ENCODE measurements at places on chromosomes 6 and 20. TPM values are rescaled to one million over a fixed set of nuclear protein-coding genes. Genes with fewer than 3 reads are reported as not detected.

DNA sequence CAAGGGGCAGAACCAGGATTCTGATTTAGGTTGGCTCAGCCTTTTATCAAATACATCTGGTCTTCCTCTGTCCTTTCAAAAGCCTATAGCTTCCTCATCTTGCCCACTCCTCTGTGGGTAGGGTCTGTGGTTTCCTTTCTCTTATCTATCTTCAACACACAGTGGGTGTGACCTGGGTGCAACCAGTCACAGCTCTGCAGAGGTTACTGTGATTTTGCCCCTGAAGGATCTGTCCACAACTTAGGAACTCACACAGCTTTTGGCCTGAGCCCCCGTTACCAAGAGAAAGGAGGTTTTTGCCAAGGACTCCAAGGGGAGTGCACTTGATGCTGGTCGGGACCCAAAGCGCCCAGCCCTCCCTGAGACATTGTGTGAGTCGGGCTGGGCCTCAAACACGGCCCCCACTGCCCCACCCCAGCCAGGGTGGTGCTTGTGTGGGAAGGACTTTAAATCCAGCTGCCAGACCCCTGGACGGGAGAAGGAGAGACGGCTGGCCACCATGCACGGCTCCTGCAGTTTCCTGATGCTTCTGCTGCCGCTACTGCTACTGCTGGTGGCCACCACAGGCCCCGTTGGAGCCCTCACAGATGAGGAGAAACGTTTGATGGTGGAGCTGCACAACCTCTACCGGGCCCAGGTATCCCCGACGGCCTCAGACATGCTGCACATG is at the start of gene PI16:
PI16 (plus strand) TSS at position 477 of the 670 bp plus-strand sequence; CDS start at position 500, 23 bp downstream.
- DNase-seq: no peak

SNX21 gene
- total RNA-seq: 14.1 TPM

CAGE1 gene
- 0.26 TPM for total RNA-seq

DNA sequence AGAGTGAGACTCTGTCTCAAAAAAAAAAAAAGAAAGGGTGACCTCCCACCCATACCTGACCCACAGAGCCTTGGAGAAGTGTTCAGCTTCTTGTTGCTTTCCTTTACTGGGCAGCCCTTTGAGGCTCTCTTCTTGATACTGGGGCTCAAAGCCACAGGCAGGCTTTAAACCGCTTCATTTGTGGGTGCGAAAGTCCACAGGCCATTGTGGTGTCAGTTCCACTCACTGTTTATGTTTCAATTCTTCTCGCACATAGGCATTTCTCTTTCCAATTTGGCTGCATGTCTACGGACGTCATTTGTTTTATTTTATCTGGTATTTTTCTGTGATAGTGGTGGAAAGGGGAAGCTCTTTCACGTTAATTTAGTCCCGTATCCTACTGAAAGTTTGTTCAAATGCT is 34.6 kb downstream of the PPARD start:
- no peak for DNase-seq

DNA sequence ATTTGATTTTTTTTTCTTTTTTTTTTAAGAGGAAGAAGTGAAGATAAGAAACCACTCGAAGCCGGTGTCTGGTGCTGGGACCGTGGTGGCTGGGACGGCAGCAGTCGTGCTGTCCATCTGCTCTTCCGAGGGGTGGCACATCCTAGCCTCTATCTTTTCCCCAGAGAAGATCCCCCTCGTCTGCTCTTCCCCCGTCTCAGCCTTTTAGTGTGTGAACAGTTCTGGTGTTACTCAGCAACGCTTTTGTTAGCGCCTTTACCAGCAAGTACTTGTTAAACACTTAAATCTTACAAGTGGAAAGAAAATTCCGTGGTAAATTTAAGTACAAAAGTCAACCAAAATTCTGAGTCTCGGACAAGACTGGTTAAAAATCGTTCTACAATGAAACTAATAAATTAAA is 90.1 kb downstream of the RSPH3 start:
- no peak for DNase-seq

DNA sequence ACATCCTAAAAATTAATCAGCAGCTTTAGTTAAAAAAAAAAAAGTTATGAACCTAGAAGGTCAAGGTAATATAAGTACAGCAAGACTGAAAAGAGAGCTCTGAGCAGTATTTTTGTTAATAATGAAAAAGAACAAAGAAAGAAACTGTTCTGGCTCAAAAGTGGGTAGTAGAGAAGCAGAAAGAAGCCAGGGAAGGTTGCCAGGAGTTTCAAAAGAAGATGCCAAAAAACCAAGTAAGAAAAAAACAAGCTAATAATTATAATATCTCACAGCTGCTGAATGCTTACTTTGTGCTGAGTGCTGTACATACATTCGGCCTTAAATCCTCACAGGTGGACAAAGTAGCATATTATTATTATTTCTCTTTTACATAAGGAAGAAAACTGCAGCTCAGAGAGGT is 31.9 kb downstream of the NRSN1 start:
- DNase-seq: no peak

DNA sequence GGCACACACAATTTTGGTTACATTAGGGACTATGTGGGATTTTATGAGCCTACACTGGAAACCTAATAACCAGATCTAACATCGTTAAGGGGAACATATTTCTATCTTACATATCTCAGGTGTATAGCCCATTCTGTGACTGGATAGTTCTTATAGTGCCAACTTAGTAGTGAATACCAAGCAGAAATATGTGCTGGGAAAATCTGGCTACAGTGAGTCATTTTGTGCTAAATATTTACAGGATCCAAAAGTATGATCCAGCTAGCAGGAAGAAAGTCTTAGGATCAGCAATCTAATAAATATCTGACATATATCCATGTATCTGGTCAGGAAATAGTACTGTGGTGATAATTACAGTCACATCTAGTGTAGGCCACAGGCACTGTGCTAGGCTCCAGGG is 94.6 kb upstream of the INSM1 start:
- no peak for DNase-seq

DNA sequence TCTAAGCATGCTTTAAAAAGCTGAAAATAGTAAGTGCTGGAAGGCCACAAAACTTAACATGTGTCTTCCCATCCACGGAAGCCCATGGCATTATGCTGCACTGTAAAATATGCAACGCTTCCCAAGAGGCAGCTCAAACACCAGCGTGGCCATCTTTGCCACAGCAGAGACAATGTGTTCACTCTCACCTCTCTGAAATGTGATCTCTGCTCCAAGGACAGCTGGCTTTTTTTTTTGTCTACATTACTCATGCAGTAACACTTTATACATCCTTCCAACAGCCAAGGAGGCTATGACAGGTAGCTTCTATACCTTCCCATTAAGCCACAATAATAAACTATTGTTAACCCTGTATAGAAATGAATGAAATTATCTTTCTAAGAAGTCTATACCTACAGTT is 49.2 kb downstream of the BLOC1S5 start:
- DNase-seq: no peak
